Brain (organoid and tissue), 16 donors: ENCODE measurements at places on chromosomes 4 and X. TPM values are rescaled to one million over a fixed set of nuclear protein-coding genes. Genes with fewer than 3 reads are reported as not detected.

Gene MAGED4
- polyA plus RNA-seq: 107 TPM

Gene EMCN
- polyA plus RNA-seq: 3.0 TPM

Gene RAB40A
- 0.42 TPM for polyA plus RNA-seq

Gene PRKG2
- polyA plus RNA-seq: 0.10 TPM

Gene ARHGAP4
- 16.3 TPM for polyA plus RNA-seq

Gene USP17L13
- polyA plus RNA-seq: not detected

Gene FMR1
- polyA plus RNA-seq: 19.3 TPM
